Fibroblast of lung (primary cell): ENCODE measurements at places on chromosomes 4 and X. TPM values are rescaled to one million over a fixed set of nuclear protein-coding genes. Genes with fewer than 3 reads are reported as not detected.

DNA sequence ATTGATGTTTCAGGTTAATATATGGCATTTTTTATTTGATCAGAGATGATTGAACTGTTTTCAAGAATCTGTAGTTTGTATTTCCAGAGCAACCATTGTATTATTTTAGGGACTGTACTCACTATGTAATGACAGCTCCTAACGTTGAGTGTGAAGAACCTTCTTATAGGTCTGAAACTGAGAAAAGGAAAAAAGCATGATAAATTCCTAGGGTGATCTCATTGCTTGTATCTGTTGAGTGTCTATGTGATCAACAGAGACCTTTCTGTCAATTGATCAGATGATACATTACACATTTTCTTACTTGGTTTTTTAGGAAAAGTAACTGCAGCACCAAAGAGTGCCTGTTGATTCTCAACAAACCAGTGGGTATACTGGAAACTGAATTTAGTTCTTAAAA is 40.2 kb downstream of the SEC24B start:
- no peak for DNase-seq

GRCh38 chr4:25113915-25114904 is 46.0 kb downstream of the SEPSECS start:
- peak; percentile 43 for DNase-seq

Gene GSX2
- total RNA-seq, result 0.33 TPM in 1 of 2 replicates, not detected in the other

Gene COX7B2
- total RNA-seq, result not detected in 2 replicates

Gene FNIP2
- 16.7 and 36.8 TPM in 2 replicates for total RNA-seq
